ENCODE measurements at places on chromosomes 12 and 14.

DNA sequence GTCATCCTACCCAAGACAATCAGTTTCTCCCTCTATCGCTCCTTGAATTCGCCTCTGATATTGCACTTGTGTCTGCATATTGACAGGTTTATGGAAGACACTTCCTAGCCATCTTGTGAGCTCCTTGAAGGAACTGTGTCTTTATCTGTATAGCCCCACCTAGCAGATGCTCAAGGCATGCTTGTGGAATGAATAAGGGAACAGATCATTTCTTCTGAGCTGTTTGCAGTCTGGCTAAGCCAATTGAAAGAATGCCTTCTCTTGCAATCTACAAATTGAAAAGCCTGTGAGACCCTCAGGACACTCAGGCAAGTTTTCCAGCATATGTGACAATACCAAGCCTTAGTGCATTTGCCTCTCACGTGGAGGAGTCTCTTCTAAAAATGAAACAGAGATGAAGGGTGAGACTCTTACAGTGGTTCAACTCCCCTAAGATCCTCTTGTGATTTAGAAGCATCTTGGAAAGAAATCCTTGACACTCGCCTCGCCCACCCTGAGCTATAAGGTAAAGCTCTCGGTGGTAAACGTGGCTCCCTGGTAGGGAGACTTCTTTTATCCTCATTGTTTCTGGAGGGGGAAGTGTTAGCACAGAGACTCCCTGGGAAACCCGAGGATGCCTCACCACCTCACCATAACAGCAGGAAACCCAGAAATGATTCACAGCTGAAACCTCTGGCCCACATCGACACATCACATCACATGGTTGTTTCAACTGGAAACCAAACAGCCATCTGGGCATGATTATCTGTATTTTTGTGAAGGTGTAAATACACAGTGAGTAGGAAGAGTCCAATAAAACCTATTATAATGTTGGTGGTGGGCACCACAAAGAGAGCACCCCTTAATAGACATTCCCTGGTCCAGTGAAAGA, 112.3 kb upstream of the BCL2L14 start:
- DNase-seq: no peak

GRCh38 chr12:8675591-8676036, 13.0 kb upstream of the MFAP5 start:
- no peak for DNase-seq

GRCh38 chr14:51328064-51328771, 88.2 kb downstream of the TMX1 start:
- no peak for DNase-seq

DNA sequence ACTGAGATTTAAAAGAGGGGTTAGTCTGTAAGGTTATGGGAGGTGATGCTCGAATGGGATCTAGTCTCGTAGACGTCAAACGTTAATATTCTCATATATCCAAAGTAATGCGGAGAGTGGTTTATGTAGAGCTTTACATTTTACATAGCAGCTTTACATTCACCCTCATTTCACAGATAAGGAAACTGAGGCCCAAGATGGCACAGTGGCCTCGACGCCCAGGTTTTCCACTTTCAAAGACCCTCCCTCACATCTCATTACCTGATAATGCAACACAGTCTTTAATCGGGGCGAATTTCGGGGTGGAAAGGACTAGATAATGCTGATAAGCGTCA, 450 bp upstream of the TDG start:
- DNase-seq: no peak

DNA sequence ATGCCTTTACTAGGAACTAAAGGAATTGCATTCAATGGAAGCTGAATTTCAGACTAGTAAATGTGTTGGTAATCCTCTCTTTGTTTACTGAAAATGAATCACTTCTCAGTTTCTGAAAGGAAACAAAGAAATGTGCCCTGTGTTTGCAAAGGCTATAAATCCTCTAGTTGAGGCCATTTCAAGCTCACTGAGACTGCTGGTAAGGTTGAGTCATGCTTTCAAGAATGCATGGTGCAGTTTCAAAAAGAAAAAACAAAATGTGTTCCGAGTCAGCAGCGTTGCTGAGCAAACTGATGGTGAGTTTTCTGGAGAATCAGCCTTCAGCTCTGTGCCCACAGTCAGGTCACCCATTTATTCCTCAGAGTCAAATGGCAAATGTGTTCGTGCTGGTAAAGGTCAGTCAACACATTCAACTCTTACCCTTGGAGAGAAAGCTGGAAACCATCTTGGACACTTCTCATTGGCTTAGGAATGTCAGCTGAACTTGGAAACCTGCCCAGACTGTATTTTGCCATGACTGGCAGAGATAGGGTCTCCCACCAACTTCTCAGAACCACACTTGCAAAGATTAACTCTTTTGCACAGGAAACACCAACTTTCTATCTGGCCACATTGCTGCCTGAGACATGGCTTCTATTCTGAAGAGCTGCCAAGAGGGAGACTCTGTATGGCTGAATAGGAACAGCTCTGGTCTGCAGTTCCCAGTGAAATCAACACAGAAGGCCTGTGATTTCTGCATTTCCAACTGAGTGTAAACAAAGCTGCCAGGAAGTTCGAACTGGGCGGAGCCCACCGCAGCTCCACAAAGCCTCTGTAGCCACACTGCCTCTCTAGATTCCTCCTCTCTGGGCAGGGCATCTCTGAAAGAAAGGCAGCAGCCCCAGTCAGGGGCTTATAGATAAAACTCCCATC, 484.4 kb downstream of the ATP23 start:
- no peak for DNase-seq

- DNase-seq: no peak
Measured at GRCh38 chr12:51421266-51421884, 3.3 kb upstream of the SLC4A8 start.

DNA sequence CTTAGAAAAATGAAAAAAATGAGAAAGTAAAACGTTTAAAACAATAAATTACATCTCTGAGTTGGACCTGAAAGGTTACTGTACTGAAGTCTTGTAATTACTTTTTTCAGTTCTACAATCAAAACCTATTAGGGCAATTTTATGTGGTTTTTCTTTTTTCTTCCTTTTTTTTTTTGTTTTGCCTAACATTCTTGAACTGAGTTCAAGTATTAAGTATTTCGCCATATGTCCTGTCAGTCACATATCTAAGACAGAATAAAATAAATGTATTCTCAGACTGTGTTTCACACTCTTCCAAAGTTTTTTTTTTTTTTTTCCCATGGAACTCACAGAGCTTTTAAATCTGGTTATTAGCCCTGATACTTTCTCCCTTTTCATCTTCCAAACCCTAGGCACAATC, 172.0 kb downstream of the BCAT1 start:
- no peak for DNase-seq

GRCh38 chr14:61034416-61035120, 53.5 kb downstream of the SLC38A6 start:
- no peak for DNase-seq

- DNase-seq: no peak
Measured at GRCh38 chr12:92073094-92073493, 72.6 kb downstream of the BTG1 start.

DNA sequence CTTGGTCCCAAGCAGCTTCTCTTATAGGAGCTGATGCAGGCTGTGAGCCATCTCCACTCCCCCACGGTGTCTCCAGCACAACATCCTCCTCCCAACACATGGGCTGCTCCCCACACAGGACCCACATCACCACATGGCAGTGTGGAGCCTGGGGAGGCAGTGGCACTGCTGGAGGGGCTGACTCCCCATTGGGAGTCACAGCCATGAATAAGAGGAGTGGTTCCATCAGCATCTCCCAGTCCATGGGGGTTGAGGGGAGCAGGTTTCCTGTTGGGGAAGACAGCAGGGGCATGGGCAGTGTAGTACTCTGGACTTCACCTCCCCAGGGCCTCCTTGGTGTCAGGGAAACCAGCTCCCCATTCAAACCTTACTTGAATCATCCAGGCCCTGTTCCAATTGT, 40.5 kb upstream of the OXA1L start:
- no peak for DNase-seq

DNA sequence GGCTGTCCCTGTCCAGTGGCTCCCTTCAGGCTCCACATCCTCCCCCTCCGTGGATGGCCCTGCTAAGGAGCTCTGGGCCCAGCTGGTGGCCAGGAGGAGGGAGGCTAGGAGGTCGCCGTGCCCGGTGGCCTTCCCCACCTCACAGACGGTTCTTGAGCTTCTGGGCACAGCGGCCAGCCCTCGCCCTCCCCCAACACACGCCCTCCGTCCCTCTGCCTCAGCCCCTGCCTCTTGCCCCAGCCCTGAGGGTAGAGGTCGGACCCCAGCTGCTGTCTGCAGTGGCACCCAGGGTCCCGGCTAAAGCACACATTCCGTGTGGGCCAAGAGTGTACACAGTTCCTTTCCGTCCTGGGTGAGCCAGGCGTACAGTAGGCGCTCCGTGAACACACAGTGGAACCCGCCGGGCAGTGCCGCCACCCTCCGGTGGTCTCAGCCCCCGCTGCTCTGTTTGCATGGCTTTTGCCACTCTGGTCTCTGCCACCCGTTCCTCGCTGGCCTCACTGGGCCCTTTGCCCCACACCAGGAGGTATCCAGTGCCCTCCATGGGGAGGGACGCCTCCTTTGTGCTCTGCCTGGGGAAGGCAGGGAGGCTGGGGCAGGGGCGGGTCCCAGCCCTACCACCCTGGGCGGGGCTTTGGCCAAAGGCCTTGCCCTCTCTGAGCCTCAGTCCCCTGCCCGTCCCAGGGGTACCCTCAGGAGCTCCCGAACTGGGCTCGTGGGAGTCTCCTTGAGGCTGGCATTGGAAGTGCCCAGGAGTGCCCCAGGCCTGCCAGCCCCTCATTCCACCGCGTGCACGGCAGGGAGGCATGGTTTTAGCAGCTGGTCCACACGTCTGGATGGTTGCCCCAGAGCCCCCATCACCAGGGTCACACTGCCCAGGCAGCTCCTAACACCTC, 13.0 kb downstream of the TRMT61A start:
- no peak for DNase-seq

DNA sequence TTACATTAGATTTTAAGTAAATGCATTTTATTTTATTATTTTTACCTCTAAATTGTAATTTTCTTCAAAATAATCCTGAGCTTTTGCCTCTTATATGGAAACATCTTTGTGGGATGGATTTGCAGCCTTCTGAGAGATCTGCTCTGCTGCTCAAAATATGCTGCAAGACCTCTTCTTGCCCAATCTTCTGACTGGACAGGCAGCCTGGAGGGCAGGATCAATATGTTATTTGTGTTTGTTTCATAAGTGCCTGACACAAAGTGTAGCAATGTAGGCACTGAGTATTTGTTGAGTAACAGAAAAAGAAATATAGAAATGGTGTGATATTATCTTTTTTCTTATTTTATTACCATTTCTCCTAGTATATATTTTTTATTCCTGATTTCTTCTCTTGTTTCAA, 1106.9 kb downstream of the TMTC2 start:
- no peak for DNase-seq

GRCh38 chr12:106251631-106252455, 4.0 kb upstream of the CKAP4 start:
- no peak for DNase-seq

GRCh38 chr12:14618983-14619382, 51.3 kb upstream of the PLBD1 start:
- no peak for DNase-seq

All from T-cell (primary cell).